ENCODE measurements at places on chromosomes 7 and 10. TPM values are rescaled to one million over a fixed set of nuclear protein-coding genes. Genes with fewer than 3 reads are reported as not detected.

GRCh38 chr10:15943426-15943825, 83.1 kb upstream of the MINDY3 start:
- no peak for DNase-seq

- no peak for DNase-seq
These were observed 94.2 kb upstream of the PHYHIPL start for GRCh38 chr10:59082249-59082648.

GRCh38 chr7:138784692-138785091, 13.1 kb upstream of the TMEM213 start:
- DNase-seq = no peak

DNA sequence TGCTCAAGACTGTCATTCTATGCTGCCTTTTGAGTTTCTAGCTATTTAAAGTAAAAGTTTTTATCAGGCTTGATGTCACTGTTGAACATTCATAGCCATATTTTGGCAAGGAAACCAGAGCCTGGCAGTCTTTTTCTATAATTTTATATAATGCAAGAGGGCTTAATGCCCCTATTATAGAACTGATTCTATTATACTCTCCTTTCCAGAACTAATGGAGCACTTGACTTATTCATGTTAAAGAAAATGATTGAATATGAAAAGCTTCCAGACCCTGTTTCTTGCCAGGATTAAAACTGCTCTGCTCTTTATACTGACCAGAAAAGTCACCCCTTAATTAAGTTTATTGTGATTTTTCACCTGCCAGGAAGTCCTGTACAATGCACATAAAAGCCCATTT, 337.6 kb upstream of the CHRM2 start:
- DNase-seq = no peak

GRCh38 chr10:23742807-23743206, 303.9 kb downstream of the OTUD1 start:
- DNase-seq = no peak

- no peak for DNase-seq
These were observed 45.7 kb downstream of the BEND7 start for GRCh38 chr10:13483073-13483472.

- DNase-seq = no peak
These were observed 15.9 kb upstream of the SLC25A16 start for GRCh38 chr10:68543004-68543918.

DNA sequence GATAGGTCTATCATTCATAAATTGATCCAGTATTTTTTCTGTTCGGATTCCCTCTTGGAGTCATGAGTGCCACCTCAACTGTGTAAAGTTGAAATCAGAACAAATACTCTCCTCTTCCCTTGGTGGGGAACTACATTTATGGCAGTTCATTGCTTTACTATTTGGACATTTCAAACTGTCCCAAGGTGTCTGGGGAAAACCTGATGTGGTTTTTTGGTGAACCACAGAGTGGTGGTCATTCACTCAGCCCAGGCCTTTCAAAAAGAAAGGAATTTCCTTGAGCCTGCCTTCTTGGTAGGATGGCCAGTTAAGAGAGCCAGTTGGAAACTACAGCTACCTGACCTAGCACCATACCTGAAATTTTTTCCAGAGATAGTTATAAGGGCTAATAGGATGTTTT, 59.0 kb downstream of the ABCB1 start:
- DNase-seq = no peak

- DNase-seq = no peak
These were observed 24.5 kb upstream of the ZNF488 start for GRCh38 chr10:47408606-47409005.

GRCh38 chr7:69932034-69932628, 333.9 kb downstream of the AUTS2 start:
- no peak for DNase-seq

GRCh38 chr7:142130267-142130666, 18.7 kb downstream of the MGAM2 start:
- DNase-seq = no peak

GRCh38 chr10:26780793-26781601, 79.8 kb downstream of the ABI1 start:
- DNase-seq = no peak

- no peak for DNase-seq
These were observed 563.6 kb downstream of the TCERG1L start for GRCh38 chr10:130747946-130748345.

- no peak for DNase-seq
These were observed 17.6 kb downstream of the KRIT1 start for GRCh38 chr7:92228100-92228499.

GRCh38 chr10:83254698-83255097, 884.6 kb upstream of the GHITM start:
- no peak for DNase-seq

DNA sequence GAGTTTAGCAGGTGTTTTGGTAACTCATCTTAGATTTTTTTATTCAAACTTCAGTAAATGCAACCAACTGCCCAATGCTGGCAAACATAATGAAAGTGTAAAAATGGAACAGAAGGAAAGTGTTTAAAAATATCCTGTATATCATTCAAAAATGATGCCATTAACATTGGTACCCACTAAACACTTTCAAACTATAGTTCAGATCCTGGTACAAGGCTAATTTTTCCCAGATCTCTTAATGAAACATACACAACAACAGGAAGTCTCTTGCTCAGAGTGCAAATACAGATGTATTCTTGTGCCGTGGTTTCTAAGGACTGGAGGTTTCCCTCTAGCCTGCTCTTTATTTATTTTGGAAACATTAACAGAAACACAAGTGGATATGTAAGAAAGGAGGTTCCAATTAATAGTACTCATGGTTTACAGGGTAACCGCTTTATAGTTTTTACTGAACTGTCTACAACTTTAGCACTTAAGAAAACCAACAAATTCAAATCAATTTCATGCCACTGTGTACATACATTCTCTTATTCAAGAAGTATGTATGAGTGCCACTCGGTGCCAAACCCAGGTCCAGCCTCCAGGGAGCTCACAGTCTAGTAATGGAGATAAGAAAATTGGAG, 176.0 kb upstream of the AKR1E2 start:
- DNase-seq = no peak

GRCh38 chr10:69217119-69217754, 2.9 kb upstream of the HKDC1 start:
- DNase-seq = no peak

Gene GDF2
- not detected for polyA plus RNA-seq

DNA sequence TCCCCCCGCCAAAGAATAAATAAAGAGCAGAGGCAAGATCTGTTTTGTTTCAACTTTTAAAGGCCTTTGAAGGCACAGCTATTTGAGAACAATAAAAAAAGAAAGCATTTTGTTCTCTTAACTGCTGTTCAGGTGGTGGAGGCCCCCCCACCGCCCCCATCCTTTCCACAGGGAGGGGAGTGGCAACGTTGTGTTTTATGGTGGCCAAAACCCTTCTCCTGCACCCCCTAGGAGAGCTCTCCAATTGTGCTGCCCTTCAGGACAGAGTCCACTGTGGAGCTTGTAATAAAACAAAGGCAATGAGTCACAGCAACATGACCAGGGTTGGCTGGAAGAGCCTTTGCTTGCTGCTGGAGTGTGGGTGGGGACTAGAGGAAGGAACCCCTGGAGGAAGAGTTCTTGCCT, 987.9 kb downstream of the KCNMA1 start:
- no peak for DNase-seq

DNA sequence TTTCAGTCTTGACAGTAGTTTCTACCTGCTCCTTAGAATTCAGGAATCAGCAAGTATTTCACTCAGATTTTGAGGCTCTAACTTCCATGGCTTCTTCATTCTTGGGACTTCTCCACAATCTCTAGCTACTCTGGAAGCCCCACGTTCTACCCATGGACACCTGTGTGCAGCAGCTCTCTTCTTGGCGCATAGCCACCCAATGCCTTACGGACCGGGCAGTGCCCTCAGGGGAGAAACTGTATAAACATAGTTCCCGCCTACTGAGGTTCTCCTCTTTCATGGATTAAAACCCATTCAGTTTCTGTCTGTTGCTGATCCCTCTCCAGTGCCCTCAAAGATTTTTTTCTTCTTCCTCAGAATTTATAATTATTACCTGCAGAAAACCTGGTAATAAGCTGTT, 177.1 kb downstream of the SORCS1 start:
- no peak for DNase-seq

Gene OLAH
- polyA plus RNA-seq = 0.67 TPM

All from right renal pelvis (tissue), 4 donors.